ENCODE measurements at places on chromosomes 12 and 14. TPM values are rescaled to one million over a fixed set of nuclear protein-coding genes. Genes with fewer than 3 reads are reported as not detected.

The LRRC23 gene
- 8.1 TPM for total RNA-seq

The EGLN3 gene
- total RNA-seq: 1.1 TPM

The ABCD2 gene
- total RNA-seq: 0.35 TPM

The ABCD4 gene
- 99.6 TPM for total RNA-seq

The CLEC9A gene
- total RNA-seq: 1.9 TPM

The ABHD12B gene
- total RNA-seq: not detected

The BICDL1 gene
- total RNA-seq: 29.3 TPM

The PPM1H gene
- 0.40 TPM for total RNA-seq

The TDP1 gene
- total RNA-seq: 41.8 TPM

The SOS2 gene
- 64.7 TPM for total RNA-seq

The TPH2 gene
- total RNA-seq: not detected

The DYNC1H1 gene
- 381 TPM for total RNA-seq

The GDF3 gene
- not detected for total RNA-seq

The PTPRB gene
- 2.3 TPM for total RNA-seq

The DYRK4 gene
- total RNA-seq: 15.3 TPM
